ENCODE measurements at places on chromosomes 6 and 20.

GRCh38 chr20:47269309-47270165 is 87.0 kb downstream of the ZMYND8 start:
- no peak for DNase-seq

GRCh38 chr6:134372603-134373281 is 54.8 kb upstream of the SGK1 start:
- DNase-seq: peak; percentile 76

DNA sequence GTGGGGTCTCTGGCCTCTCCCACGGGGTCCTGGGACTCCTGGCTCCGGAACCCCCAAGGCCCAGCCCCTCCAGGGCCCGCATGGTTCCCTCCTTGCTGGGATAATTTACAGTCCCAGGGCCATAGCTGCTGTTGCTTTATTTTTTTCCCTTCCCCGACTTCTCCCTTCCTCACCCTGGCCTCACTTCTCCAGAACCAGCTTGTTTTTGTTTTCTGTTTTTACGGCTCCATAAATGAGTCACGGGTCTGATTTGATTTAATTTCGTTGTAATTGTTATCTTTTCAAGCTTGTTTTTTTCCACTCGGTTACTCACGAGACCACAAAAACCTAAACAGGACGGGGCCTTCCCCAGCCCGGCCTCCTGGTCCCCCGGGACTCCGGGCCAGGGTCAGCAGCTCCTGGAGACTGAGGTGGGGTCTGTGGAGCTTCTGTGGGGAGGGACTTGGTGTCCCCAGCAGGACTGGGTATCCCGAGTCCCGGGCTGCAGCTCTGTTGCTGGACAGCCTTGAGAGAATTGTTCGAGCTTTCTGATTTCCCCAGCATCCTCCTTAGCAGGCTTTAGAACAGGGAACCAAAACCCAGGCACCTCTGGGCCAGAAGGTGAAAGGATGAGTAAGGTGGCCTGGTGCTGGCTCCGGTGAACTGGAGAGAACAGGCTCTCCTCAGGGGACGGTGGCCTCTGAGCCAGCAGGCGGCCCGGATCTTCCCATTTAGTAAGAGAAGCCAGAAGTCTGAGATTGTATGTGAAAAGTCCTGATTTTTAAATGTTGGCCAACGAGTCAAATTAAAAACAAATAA is 94.9 kb downstream of the CEBPB start:
- DNase-seq: no peak

DNA sequence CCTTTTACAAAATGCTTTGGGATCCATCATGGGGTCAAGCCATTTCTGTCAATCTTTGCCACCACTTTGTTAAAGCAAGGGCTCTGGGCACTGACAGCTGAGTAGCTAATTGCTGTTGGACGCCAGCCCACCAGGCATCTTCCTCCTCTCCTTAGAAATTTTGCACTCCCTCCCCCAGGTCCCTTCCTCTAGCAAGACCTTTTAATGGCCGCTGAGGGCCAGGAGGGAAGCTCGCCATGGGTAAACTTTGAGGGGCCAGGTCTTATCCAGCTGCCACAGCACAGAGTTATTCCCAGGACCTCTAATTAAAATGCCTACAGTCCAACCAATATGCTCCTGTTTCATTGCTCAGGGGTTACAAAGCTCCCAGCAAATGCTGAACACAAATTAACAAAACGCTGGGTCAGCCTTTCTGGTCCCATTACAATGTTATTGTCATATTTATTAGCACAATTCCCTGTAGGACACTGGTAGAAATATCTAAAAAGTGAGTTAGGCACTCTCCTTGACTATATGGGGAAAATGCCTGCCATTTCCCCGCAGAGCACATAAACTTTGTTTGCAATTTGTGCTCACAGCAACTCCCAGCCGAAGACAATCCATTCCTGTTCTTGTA is 16.8 kb downstream of the SCML4 start:
- DNase-seq: no peak

- DNase-seq: peak; percentile 89
Measured at GRCh38 chr6:42043787-42044475, 6.4 kb upstream of the TAF8 start.

DNA sequence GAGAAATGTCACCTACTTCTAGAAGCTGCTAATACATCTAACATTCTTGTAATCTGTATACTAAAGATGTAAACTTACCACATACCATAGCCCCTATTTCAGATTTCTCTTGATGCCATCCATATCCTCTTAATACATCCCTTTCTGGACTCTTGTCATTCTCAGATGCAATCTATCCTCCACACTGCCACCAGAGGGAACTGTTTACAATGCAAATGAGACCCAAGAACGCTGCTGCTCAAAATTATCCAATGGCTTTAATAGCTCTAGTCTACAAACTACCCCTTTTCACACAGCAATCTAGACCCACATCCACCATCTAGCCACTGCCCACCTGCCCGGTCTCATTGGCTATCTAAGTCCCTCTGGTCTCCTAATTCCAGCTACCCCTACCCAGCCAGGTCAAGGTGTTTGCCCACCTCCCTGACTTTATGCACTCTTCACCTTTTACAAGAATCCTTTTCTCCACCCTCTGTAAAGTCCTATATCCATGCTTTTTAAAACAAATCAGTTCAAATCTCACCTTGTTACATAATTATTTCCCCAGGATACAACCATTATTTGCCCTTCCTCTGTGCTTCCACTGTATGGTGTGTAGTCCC is 14.8 kb downstream of the FAXC start:
- peak; percentile 75 for DNase-seq

DNA sequence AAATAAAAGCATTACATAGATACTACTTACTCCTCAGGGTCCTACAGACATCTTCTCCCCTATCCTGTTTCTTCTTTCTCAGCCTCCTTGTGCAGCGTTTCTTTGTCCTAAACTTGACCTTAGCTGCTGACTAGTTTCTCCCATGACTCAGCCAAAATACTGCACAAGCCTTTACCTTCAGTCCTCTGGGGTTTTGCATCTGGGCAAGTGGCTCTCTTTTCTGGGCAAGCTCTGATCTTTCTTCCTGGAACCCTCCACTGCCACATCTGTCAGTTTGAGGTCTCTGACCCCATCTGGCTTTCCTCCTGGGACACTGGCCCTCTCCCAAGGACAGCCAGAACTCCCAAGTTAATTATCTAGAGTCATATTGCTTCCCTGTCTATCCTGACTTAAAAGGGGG is 838.4 kb downstream of the DHX35 start:
- no peak for DNase-seq

DNA sequence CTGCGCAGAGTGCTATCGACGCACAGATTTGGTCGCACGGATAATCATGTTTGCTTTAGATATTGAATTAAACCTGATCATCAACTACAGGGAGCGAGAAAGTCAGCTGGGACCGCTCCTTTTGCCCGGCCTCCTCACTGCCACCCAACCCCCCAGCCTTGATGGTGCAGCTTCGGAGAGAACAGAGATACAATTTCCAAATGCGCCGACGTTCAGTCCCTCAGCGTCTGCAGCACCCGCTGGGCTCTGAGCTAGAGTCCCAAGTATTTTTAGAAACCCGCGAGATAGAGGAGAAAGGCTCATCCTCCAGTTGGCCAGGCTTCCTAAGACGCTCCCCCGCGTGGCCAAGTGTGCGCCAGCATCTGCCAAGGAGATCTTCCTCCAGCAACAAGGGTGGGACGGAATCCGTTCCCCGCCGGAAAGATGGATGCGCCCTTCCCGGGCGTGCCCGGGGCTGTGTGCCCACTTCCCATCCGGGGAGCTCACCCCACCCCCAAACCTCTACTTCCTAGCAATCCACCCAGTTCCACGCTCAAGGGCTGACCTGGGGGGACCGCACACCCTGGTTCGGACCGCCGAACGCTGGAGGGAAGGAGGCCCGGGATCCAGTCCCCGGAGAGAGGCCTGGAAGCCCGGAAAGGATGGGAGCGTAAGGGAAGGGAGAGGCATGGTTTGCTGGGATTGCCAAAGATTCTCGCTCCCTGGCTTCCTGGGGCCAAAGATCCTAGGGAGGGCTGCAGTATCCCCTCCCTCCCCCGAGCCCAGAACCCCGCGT is 4.1 kb downstream of the NKX2-2 start:
- no peak for DNase-seq

DNA sequence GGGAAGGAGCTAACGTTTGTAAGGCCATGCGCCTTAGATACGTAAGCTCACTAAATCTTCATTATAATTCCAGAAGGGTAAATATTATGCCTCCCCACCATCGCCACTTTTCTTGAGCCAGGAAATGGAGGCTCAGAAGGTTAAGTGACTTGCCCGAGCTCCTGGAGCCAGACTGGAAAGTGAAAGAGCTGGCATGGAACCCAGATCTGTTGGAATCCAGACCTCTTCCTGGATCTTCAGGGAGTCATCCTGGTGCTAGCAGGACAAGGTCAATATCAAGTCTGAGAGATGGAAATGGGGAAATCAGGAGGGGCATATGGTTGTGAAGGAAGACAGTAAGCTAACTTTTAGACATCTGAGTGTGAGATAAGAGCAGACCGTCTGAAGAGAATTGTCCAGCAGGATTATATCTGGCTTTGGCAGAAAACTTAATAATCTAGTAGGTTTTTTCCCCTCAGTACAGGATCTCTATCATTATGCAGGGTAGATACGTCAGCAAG is 6.2 kb downstream of the TMEM200A start:
- DNase-seq: no peak

GRCh38 chr6:43668151-43669028 is 19.2 kb downstream of the MRPS18A start:
- DNase-seq: no peak

GRCh38 chr6:110589865-110590513 is 113.6 kb upstream of the SLC22A16 start:
- no peak for DNase-seq

DNA sequence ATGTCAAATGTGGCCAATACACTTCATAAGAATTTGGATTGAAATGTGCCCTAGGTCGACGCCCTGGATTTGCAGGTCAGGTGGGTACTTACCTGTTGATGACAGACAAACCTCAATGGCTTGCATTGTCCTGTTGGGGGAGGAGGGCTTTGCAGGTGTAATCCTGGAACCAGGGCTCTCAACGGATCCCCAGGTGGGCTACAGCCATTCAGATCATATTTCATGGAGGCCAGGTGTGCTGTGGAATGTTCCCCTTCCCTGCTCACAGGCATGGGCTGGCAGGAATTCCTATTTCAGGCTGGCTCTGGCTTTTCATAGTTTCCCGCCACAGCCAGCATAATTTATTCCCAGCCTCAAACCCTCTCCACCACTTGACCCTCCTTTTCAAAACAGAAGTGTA is 254.7 kb downstream of the SMOC2 start:
- no peak for DNase-seq

DNA sequence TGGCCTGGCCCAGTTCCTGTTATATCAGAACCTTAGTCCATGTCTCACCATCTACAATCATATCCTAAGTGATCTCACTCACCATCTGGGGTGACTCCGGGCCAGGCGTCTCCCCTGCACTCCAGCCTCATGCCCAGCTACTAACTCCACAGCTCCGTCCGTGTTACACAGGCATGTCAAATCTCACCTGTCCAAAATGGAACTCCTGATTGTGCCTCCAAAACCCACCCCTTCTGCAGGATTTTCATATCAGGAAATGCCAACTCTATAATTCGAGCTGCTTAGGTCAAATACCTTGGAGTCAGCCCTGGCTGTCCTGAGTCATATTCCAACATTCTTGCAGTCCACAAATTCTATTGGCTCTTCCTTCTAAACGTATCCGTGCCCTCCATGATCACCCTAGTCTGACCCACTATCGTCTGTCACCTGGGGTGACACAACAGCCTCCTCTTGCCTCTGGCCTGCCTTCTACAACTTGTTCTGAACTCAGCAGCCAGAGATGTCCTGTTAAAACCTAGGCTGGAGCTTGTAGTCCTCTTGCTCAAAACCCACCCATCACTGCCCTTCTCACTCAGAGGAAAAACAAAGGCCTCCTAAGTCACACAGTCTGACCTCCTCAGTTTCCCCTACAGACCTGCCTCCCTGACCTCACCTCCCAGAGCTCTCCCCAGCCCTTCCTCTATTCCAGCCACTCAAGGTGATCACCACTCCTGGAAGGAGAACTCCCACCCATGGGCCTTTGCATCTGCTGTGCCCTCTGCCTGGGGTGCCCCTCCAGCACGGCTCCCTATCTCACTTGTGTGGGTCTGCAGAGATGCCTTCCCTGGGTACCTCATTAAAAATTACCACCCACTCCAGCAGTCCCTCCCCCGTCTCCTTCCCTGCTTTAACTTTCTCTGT is 85.3 kb upstream of the SIRPA start:
- no peak for DNase-seq

DNA sequence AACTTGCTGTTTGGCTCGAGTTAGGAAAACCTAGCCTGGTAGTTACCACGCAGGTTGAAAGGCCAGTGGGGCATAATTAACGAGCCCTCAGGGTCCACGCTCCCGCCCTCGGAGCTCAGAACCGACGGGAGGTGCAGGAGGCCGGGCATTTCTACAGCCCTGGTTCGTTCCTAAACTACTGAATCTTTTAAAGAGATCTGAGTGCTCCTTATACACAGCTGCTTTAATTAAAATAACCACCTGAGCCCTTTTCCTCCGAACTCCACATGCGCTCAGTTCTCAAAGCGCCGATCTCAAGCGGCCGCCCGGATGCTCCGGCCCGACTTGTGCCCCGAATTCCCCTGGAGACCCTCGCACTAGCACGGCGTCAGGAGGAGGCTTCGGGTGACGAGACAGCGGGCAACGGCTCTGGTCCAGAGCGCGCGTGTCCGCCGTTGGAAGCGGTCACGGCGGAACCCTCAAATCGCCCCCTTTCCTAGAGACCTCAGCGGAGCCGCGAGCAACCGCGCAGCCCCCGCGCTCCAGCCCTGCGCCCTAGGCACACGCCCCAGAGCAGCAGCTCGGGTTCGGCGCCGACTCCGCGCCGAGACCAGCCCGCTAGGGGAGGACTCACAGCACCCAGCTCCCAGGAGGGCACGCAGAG is 397 bp downstream of the WDR27 start:
- DNase-seq: no peak

- DNase-seq: peak; percentile 57
Measured at GRCh38 chr6:53240761-53241160, 92.1 kb upstream of the GCM1 start.

- peak; percentile 46 for DNase-seq
Measured at GRCh38 chr6:7042056-7042653, 65.6 kb upstream of the RREB1 start.

GRCh38 chr6:113481458-113481857 is 375.7 kb upstream of the MARCKS start:
- peak; percentile 76 for DNase-seq

DNA sequence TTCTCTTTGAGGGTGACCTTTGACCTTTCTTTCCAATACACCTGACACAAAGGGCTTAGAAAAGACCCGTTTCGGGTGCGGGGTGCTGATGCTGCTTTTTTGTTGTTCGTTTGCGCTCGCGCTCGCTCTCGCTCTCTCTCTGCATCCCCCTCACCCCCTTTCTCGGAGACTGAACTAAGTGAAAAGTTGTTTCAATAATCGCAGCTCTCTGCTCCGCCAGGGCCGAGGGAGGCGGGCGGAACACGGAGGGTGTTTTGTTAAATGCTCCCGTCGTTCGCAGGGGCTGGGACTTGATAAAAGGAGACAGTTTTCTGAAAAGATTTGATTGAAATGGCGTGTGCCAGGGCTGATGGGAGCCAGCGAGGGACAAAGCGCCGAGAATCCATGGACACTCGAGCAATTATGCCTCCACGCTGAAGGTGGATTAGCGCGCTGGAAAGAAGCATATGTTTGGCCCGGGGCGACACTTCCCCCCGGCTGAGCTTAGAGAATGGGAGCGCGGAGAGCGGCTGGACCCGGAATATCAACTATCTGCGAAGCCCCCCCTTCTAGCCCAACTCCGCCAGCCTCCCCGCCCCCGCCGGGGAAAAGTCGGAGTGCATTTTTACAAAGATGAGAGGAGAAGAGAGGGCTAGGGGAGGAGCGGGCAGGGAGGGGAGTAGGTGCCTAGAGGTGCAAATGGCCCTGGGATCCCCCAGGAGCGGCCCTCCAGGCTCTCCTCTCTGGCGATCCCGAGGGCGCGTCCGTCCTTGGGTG is 25.0 kb downstream of the TFAP2A start:
- DNase-seq: no peak

- no peak for DNase-seq
Measured at GRCh38 chr6:111842891-111843290, 30.4 kb downstream of the FYN start.

All from AML-193 (cell line).